ENCODE measurements at places on chromosomes 7 and 10. TPM values are rescaled to one million over a fixed set of nuclear protein-coding genes. Genes with fewer than 3 reads are reported as not detected.

The NPC1L1 gene
- not detected for polyA plus RNA-seq

The CALHM1 gene
- polyA plus RNA-seq: not detected

The IL2RA gene
- 23.7 TPM for polyA plus RNA-seq

The VPS37D gene
- polyA plus RNA-seq: not detected

The GPR15LG gene
- polyA plus RNA-seq: not detected

The NKX6-2 gene
- polyA plus RNA-seq: not detected

The ACSM6 gene
- polyA plus RNA-seq: not detected

The PAXIP1 gene
- polyA plus RNA-seq: 0.98 TPM

The ADAMTS14 gene
- polyA plus RNA-seq: not detected

The PRLHR gene
- not detected for polyA plus RNA-seq

The LLCFC1 gene
- polyA plus RNA-seq: not detected

The PRSS37 gene
- polyA plus RNA-seq: 0.16 TPM

The TMEM229A gene
- polyA plus RNA-seq: not detected

The GNAT3 gene
- polyA plus RNA-seq: not detected

The FOXI2 gene
- polyA plus RNA-seq: not detected

The GARIN1A gene
- polyA plus RNA-seq: 0.06 TPM

The CRYGN gene
- not detected for polyA plus RNA-seq

The PPP1R17 gene
- not detected for polyA plus RNA-seq

The KLLN gene
- polyA plus RNA-seq: not detected

The ERVW-1 gene
- polyA plus RNA-seq: not detected

The ATOH7 gene
- not detected for polyA plus RNA-seq

The FZD8 gene
- not detected for polyA plus RNA-seq

The LRGUK gene
- not detected for polyA plus RNA-seq

The SFR1 gene
- polyA plus RNA-seq: 10.0 TPM
